ENCODE measurements at places on chromosomes 7 and 10. TPM values are rescaled to one million over a fixed set of nuclear protein-coding genes. Genes with fewer than 3 reads are reported as not detected.

The PIK3AP1 gene
- 2.1 TPM for total RNA-seq

DNA sequence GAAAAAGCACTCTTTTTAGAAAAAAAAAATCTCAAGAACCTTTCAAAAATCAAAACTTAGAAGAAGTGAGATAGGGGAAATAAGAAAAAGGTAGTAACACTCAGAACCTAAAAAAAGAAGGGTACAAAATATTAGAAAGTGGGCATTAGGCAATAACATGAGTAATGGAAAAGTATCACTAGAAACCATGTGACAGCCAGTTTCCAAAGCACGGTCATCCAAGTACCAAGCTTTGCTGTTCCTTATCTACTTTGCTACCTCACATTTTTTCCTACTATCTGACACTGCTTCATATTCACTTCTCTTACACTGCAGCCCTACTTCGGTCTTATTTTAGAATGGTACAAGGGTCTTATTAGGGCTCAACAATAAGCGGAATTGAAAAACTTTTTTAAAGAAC lies 30.3 kb downstream of the IMMP2L start:
- no peak for DNase-seq

- DNase-seq: no peak
Measured at GRCh38 chr7:132395361-132395760, 180.9 kb downstream of the PLXNA4 start.

The CDHR3 gene
- total RNA-seq: 0.74 TPM

The CPA1 gene
- not detected for total RNA-seq

GRCh38 chr7:85023066-85023712 lies 163.7 kb downstream of the SEMA3D start:
- peak; percentile 40 for DNase-seq

GRCh38 chr7:132518102-132518838 lies 58.0 kb downstream of the PLXNA4 start:
- peak; percentile 37 for DNase-seq

GRCh38 chr7:149719050-149719899 lies 54.1 kb downstream of the ZNF467 start:
- DNase-seq: peak; percentile 89

The PROSER2 gene
- total RNA-seq: 35.7 TPM

DNA sequence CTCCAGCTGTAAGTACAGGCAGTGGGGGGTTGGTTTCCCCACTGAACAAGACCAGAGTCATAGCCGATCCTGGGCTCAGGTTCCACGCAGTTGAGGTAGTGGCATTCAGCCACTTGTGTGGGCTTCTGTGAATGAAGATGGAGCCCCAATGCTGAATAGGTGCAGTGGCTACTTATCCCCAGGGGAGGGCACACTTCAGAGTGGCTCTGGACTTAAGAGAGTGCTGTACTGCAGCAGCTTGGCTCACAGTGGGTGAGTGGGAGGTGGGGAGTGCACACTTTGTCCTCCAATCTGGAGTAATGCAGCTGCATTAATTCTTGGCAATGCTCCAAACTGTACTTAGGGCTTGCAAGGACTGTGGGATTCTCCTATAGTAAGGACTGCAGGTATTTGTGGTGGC lies 81.9 kb downstream of the BUB3 start:
- no peak for DNase-seq

DNA sequence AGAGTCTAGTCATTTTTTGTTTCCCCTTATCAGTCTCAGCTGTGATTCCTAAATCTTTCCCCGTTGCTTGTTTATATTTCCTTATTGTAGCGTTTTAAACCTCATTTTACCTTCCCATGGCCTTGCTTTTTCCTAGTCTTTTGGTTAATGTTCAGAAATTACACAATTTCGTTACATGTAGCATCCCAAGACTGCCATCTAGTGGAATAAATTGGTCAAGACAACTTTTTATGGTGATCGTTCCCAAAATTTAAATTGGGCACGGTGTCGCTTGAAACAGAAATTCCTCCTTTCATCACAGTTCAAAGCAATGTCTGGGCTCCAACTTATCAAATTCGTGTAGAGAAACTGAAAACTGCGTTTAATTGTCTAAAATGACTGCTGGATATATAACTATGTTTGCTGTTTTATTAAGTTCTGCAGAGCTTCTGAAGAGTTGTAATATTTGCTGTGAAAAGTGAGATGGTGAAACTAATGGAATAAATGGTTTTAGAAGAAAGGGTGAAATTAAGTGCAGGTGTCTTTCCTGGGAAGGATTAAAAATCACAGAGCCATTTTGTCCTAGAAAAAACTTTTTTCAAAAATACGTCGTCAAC lies 370.2 kb downstream of the PHF14 start:
- peak; percentile 12 for DNase-seq

- DNase-seq: peak; percentile 56
Measured at GRCh38 chr7:152459724-152460251, 24.0 kb upstream of the KMT2C start.

The LIPN gene
- not detected for total RNA-seq

DNA sequence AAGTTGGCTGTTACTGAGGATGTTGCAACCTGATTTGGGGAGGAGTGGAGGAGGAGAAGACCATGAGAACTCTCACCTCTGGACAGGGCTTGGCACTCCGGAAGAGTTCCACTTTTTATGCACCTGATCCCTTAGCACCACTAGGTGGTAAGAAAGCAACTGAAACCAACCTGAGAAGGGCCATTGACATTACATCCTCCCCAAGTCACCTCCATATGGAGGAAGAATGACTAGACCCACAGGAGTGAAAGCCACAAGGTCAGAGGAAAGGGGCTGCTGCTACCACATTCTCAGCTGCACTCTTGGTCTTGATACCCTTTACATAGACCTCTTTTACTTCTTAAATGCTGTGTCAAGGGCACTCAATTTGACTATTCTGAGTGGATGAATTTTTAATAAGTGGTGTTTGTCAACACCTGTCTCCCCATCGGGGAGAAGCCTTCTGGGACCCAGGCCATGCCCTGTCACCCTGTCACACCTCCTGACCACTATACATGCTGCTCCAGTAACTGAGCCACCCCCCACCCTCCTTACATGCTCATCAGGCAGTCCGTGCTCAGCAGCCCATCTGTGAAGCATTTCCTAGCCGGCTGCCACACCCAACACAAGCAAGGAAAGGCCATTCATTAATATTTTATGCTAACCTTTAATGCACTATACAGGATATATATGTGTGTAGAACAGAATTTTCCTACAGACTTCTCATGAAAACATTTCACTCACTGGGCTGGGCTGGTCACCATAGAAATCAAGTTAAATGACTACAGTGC lies 362.9 kb downstream of the GFRA1 start:
- no peak for DNase-seq

The POM121L12 gene
- total RNA-seq: not detected

GRCh38 chr10:1612908-1613307 lies 124.4 kb downstream of the ADARB2 start:
- DNase-seq: no peak

The HECTD2 gene
- 6.0 TPM for total RNA-seq

GRCh38 chr10:133219782-133220181 lies 10.2 kb upstream of the UTF1 start:
- DNase-seq: no peak

The FKBP6 gene
- total RNA-seq: under 0.01 TPM

The SUPV3L1 gene
- total RNA-seq: 23.0 TPM

The ARHGEF35 gene
- 3.6 TPM for total RNA-seq

GRCh38 chr10:94402204-94402842 lies at the start of gene TBC1D12:
Gene TBC1D12, plus strand, starts transcription at chr10:94402541. Its CDS starts 73 bp downstream, at chr10:94402614.
- DNase-seq: peak; percentile 94
